ENCODE measurements at places on chromosomes 5 and 9.

- no peak for DNase-seq
These were observed 2019.9 kb downstream of the MAT2B start for GRCh38 chr5:165525271-165525670.

- no peak for DNase-seq
These were observed 1.0 kb downstream of the MRPS2 start for GRCh38 chr9:135501261-135502167.

- no peak for DNase-seq
These were observed 272.0 kb upstream of the ACTBL2 start for GRCh38 chr5:57754616-57755015.

- no peak for DNase-seq
These were observed 237.7 kb downstream of the ADAMTS6 start for GRCh38 chr5:65244031-65244430.

GRCh38 chr5:3622961-3623360, 27.3 kb downstream of the IRX1 start:
- no peak for DNase-seq

DNA sequence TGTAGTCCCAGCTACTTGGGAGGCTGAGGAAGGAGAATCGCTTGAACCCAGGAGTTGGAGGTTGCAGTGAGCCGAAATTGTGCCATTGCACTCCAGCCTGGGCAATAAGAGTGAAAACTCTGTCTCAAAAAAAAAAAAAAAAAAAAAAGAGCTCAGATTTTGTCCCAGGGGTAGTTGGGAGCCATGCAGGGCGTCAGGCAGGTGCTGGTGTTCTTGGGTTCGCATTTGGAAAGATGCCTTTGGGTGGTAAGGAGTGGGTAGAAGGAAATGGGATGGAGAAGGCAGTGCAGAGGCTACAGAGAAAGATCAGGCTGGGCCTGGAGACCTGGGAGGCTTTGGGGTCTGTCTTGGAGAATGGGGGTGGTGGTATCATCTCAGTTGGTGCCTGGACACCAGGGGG, 23.9 kb downstream of the ADGRD2 start:
- DNase-seq, result no peak

DNA sequence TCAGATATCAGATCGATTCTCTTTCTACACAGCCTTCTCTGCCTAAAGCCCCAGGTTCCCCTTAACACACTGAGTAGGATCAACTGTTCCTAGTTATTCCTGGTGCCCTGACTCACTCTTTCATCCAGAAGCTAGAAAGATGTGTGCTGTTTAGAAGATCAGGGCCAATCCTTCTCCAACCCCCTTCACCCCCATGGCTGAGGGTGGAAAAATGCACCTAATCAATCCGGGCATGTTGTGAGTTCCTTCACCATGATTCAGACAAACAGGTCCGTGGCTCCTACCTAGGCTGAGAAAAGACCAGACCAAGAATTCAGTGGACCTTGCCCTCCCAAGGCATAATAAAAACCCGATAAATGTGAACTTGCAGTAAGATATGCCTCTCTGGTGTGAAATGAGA, 85.4 kb upstream of the EQTN start:
- DNase-seq, result no peak

DNA sequence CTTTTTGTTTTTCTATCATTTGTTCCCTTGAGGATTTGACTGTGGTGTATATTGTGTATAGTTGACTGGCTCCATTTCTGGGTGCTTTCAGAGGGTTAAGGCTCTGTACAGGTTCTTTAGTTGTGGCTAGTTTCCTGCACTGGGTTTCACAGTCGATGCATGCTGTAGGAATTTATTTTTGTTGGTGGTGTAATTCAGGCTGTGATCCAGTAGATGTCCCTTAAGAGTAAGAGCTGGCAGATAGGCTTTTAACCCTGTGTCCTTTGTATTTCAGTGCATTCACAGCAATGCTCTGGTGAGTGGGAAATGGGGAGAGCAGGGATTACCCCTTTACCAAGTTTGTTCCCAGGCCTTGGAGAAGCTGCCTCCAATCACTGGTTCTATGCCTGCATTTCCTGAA, 112.9 kb downstream of the SPATA31D1 start:
- DNase-seq, result no peak

DNA sequence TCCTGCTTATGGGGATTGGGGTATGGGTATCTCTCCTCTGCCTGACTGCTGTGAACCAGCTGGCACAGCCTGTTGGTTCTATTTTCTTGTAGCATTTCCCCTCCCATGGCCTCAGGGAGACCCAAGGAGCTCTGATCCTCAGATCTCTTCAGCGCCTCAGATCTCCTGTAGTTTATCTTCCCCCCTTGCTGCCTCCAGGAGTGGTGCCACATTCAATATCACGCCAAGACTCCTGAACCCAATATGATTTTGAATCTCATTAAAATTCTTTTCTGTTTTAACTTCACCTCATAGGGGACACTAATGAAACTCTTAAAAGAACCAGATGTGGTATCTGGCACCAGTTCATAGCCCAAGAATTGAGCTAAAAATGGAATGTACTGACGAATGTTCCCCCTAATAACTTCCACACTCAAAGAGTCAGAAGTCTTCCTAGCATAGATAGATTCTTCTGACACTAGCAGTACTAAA, 59.6 kb upstream of the LIFR start:
- no peak for DNase-seq

GRCh38 chr5:158123595-158123994, 264.6 kb upstream of the CLINT1 start:
- no peak for DNase-seq

- DNase-seq, result no peak
These were observed 636.5 kb downstream of the TLE1 start for GRCh38 chr9:81052846-81053245.

DNA sequence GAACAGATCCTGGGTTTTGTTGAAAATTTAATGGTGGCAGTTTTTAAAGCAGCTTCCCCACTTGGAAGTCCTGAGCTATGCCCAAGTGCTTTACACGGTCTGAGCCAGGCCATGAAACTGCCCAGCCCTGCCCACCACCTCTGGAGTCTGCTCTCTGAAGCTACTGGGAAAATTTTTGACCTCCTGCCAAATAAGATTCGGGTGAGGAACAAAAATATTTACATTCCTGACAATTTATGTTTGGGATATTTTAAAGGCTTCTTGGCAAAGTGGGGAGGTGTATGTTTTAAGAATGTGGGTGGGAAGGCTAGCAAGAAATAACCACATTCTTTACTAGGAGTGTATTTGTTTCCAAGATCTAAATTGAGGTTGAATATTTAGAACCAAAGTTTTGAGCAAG, 50.0 kb downstream of the HACD4 start:
- no peak for DNase-seq

DNA sequence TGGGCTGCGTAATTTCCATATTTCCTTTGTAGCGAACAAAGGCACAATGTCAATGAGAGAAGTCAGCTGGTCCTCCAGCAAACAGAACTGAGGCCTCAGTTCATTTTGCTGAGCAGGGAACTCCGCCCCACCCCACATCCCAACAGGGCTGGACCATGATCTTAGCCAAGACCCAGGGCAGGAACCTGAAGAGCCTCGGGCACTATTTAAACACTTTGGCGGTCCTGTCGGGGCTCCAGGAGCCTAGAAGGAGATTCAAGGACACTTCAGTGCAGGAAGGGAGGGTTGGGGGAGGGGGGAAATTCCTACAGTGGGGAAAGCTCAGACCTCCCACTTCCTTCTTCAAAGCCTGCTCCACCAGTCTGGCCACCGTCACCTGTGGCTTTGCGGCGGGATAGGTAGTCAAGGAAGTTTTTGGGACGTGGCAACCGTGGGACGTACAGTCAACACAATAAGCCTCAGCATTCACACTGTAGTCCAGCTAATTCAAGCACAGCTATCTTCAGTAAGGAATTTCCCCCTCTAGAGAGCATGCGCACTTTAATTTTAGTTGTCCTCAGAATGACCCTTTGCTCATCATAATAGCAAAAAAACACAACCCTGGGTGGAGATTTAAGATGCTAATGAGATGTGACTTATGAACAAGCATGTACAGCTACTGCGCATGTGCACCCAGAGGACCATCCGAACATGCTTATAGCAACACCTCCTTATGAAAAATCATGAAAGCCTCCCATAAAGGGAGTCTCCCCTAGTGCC, 30.9 kb downstream of the S1PR3 start:
- DNase-seq, result no peak
